Left lobe of liver (tissue), 2 donors: ENCODE measurements at places on chromosomes 1 and 21. TPM values are rescaled to one million over a fixed set of nuclear protein-coding genes. Genes with fewer than 3 reads are reported as not detected.

GRCh38 chr1:7893529-7894180 is 40.8 kb upstream of the UTS2 start:
- DNase-seq = no peak

DNA sequence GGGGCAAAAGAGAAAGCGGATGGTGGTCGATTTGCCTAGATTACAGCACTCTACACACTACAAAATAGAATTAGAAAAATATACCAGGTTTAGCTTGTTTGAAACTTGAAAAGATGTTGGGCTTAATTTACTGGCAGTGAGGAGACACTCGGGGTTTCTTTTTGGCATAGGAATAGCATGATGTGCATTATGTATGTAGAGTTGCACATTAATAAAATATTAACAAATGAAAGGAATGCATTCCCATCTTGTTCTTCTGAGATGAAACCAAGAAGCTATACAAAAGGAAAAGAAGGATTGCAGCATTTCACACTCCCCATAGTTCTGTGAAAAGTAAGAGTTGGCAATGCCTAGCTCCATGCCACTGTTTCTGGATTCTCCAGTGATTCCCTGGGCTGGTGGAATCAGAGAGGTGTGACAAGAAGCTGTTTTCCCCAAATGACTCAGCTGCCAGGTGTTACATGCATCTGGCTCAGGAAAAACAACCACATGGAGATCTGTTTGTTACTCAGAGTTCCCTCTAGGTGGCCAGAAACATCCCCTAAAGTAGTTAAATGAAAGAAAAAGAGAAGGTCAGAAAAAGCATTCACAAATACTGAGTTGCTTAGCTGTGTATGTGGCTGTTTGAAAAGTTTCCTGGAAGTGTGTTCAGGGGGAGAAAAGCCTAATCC is 115.6 kb downstream of the UCK2 start:
- no peak for DNase-seq

GRCh38 chr1:17244821-17245740 is 3.8 kb upstream of the PADI3 start:
- DNase-seq = no peak

The TAS1R1 gene
- 0.05 TPM for total RNA-seq

The S100A9 gene
- total RNA-seq = 36.3 TPM

The INTS7 gene
- 5.2 TPM for total RNA-seq

The LCE1C gene
- not detected for total RNA-seq
